Spinal cord (tissue), 10 donors: ENCODE measurements at places on chromosomes 11 and 22.

GRCh38 chr11:79932612-79933011 lies 491.8 kb upstream of the TENM4 start:
- no peak for DNase-seq

GRCh38 chr22:45997777-45998637 lies 21.0 kb upstream of the WNT7B start:
- DNase-seq, result no peak

- DNase-seq, result no peak
Observed at GRCh38 chr11:20046416-20046815, 113.9 kb downstream of the DBX1 start.

GRCh38 chr22:32665676-32666075 lies 135.8 kb upstream of the TIMP3 start:
- DNase-seq, result no peak

DNA sequence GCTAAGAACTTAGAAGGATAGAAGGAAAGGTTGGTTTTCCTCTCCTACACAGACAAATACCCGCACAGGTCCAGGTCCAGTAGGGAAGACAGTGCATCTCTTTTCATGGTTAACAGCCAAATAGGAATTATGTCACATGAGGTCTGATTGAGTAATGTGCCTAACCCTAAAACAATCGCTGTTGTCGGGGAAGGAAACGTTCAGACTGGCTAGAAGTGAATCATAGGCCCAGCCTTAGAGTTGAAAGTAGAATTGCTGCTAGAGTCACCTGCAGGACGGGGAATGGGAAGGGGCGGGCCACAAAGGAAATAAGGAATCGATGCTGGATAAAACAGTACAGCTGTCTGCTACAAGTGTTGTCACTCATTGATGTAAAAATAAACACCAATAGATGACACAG lies 12.4 kb upstream of the HTATIP2 start:
- no peak for DNase-seq

DNA sequence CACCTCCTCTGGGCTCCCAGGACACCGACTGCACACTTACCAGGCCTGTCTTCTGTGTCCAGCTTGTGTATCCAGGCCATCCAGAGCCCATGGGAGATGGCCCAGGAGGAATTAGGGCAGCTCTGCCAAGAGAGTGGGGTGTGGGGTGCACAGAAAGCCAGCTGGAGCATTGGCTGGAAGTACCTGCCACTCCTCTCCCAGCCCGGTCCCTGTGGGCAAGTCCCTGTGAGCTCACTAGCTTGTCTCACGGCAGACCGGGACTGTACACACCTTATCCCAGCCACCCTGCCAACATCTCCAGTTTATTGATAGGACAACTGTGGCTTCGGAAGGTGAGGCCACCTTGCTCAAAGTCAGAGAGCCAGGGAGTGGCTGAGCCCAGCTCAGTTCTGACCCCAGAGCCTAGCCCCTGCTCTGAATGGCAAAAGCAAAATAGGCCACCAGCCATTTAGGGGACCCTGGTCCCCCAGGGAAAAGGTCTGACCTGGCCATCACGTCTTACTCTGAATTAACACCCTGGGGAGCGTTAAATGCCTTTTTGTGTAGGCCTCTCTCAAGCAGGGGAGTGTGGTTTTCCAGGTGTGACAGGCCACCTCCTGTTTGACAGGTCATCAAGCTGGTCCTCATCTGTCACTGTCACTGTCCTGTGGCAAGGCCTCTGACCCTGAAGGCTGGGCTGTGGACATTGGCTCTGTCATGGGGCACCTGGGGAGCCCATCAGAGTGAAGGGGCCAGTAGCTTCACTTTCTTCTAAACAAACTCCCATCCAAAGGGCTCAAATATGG lies 15.1 kb downstream of the UQCR10 start:
- DNase-seq, result no peak

GRCh38 chr22:39216143-39216490 lies 28.7 kb downstream of the PDGFB start:
- no peak for DNase-seq

DNA sequence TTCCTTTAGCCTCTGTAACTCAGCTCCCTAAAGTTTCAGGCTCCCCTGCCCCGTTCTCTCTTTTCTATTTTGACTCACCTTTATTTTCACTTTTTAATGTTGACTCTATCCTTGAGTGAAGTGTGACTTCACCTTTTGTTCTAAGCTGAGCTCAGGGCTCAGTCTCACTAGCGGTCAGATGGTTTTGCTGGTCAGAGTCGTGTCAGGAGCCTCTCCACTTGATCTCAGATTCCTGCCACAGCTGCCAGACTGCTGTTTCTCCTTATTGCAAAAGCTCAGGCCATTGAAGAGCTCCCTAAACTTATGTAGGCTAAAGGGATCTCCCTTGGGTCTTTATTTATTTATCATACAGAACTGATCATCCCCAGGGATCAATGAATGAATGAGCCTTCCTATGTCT lies 13.7 kb upstream of the POU2AF2 start:
- DNase-seq, result no peak

- no peak for DNase-seq
Observed at GRCh38 chr11:118883368-118884071, at the start of gene CXCR5. Gene CXCR5, plus strand, starts transcription at chr11:118883892. Its CDS starts 50 bp downstream, at chr11:118883942.

GRCh38 chr11:29318134-29318845 lies 698.5 kb downstream of the KCNA4 start:
- DNase-seq, result no peak

DNA sequence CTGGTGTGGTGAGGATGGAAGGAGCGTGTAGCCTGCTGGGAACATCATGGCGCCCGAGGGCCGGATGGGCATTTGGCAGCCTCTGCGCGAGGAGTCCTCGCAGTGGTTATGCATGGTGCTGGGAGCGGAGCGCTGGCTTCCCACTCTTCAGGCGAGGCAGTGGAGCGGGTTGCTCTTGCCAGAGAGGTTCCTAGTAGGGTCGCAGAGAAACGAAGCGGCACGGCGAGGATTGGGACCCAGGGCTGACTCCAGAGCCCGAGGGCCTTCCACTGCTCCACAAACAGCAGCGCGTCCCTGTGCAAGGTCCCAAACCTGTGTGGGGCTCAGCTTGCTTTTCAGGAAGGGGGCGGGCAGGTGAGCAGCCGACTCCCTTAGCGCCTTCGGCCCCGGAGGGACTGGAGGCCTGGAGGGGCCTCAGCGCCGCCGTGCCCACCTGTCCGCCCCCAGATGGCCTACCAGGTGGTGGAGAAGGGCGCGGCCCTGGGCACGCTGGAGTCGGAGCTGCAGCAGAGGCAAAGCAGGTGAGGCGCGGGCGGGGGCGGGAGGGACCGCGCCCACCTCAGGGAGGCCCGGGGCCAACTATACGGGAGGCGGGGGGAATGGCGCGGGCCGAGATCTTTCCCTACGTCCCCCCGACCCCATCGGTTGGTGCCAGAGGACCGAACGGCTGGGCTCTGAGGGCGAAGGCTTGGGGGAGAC lies 7.2 kb downstream of the ATG16L2 start:
- no peak for DNase-seq

DNA sequence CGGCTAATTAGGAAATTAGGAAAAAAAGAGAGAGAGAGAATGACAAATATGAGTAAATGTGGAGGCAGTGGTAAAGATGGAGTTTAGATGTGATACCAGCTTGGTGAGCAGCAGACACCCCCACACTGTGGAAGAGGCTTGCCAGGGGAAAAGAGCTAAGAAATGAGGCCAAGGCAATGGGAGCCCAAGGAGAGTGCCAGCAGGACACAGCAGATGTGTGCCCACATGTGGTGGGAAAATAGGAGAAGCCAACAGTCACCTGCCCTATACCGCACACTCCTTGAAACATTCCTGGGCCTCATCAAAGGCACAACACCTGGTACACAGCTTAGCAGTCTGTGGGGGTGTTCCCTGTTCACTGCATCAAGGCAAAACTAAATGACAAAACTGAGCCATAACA lies 104.9 kb downstream of the FAM76B start:
- DNase-seq, result no peak

DNA sequence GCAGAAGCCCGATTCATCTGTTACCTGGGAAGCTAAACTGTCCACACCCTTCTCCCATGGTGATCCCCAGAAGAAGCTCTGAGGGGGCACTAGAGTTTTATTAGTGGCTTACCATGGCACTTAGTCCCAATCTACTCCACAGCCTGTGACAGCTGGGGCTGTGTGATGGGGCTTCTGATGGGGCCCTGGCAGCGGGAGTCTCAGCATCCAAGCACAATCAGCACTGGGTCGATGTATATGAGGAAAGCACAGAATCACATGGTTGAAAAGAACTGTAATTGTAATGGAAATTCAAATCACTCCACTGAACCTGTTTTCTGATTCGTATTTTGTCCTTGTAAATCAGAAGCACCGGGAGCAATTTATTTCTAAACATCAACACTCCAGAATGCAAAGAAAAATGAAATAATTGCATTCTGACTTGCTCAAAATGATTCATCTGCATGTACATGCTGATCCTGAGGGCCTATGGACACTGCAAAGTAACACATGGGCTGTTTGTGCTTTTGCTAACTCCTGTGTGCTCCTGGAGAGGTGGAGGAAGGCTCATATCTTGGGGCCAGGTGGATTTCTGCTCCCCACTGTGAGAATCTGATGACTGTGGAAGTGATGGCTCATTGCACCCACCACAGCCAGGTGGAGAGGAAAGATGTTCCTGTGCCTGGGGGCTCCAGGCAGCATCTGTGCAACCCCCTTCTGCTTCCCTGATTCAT lies 203.0 kb downstream of the KIRREL3 start:
- DNase-seq, result no peak

GRCh38 chr22:50326956-50327710 lies at the start of gene DENND6B:
Gene DENND6B, minus strand, starts transcription at chr22:50327012. Its CDS starts 24 bp downstream, at chr22:50326988.
- DNase-seq, result peak; percentile 94

GRCh38 chr22:46280063-46280817 lies 12.4 kb downstream of the TTC38 start:
- DNase-seq, result no peak

DNA sequence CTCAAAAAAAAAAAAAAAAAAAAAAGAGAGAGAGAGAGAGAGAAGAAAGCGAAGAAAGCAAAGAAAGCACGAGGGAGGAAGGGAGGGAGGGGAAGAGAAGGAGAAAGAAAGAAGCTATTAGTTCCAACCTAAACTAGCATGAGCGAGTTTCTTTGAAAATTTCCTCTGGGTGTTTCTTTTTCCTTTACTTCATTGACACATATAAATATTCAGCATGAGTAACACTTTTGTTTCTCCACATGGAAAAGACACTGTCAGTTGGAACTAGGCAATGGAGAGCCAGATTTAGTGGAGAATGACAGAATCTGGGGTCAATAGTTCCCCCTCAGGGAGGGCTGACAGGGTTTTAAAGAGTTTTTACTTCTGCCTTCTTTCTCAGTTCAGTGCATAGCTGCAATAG lies 257.4 kb downstream of the DDX10 start:
- DNase-seq, result no peak

DNA sequence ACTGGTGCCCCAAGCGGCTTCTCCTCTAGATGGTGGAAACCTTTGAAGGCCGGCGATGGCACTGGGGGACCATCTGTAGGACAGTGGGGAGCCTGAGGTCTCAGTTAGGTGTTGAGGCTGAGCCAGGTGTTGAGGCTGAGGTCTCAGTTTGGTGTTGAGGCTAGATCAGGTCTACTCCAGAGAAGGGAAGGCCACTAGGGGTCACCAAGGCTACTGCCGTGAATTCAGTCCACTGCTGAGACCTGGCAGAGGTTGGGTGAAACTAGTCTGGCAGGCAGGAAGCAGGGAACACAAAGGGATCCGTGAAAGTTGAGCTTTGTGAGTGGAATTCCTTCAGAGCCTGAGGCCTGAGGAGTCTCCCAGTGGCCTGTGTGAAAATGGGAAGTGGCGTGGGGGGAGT lies 123.8 kb upstream of the FGF3 start:
- DNase-seq, result no peak

DNA sequence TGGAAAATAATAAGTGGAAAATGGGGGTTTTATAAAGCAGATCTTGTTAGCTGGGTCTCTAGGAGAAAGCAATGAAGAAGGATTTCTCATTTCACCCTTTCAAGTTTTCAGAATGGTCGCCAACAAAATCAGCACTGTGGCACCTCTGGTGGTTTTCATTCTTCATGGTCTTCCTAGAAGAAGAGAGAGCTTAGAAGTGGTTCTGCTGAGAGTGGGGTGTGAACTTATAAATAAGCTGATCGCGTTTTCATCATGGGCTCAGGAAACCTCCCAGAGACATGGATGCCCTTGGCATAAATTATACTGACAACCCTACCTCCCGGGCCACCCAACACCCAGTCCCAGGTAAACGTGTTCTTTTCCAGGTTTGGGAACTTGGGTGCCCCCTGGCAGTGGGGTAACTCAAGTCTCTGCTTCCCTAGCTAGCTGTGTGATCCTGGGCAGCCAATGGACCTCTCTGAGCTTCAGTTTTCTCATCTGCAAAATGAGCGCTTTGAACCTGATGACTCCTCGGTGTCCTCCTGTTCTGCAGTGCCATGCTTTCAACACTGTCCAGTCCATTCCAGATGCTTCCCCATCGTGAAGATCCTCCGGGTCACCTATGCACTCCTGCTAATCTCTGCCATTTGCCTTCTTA lies 72.6 kb upstream of the GRAMD1B start:
- no peak for DNase-seq

DNA sequence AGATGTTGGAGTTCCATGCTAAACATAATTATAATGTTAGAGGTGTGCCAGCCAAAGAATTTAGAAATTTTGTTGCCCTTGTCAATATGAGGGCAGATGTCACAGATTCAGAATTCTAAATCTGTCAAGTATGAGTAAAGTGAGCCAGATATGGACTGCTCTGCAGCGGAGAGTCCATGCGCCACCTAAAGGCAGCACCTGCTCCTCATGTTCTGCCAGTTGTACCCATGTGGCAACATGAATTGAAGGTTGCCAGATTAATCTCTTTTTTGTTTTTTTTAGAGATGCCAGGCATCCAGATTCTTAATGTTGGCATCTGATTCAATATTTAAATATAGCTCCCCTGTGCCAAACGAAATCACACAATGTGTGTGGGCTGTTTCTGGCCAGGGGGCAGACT lies 678.6 kb upstream of the ANO5 start:
- DNase-seq, result no peak

GRCh38 chr11:31620434-31620833 lies 110.9 kb downstream of the ELP4 start:
- DNase-seq, result no peak

- DNase-seq, result no peak
Observed at GRCh38 chr22:42065438-42066125, 5.0 kb downstream of the NAGA start.

- DNase-seq, result no peak
Observed at GRCh38 chr11:124077266-124077665, 36.1 kb upstream of the OR10G7 start.

DNA sequence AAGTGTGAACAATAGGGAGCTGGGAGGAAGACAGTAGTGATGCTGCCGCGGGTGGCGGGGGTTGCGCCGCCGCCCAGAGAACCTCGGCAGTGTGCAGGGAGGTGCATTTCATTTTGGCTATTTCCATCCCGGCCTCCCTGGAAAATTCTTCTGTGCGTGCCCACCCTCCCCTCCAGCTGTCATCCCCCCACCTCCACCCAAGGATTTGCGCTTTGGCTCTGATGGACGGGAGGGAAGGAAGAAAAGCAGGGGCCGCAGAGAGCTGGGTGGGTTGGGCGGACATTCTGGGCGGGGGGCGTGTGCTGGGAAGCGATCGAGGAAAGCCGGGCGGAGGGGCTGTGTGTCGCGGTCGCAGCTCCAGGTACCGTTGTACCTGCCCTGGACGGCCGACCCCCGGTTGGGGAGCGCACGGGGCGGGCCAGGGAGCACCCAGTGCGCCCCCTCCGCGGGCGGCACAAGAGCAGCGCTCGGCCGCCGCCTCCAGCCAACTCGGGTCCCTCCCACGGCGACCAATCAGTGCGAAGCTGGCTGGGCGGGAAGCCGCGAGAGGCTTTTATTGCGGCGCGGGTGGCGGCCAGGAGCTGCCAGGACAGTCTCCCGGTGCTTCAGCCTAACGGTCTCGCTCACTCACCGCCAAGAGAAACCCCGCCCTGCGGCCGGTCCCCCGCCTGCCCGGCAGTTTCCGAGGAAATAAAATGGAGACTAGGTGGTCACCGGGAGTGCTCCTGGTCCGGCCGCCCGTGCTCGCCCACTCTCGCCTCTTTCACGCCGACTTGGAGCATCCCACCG lies 1.6 kb downstream of the NCAM1 start:
- peak; percentile 44 for DNase-seq
